ENCODE measurements at places on chromosomes 11 and 22. TPM values are rescaled to one million over a fixed set of nuclear protein-coding genes. Genes with fewer than 3 reads are reported as not detected.

Gene TRIM6
- not detected for total RNA-seq

Gene SFI1
- total RNA-seq, result 182 TPM

Gene TSPAN32
- 22.2 TPM for total RNA-seq

Gene CATSPERZ
- not detected for total RNA-seq

Gene GAL3ST1
- 0.46 TPM for total RNA-seq

Gene RAC2
- total RNA-seq, result 273 TPM

Gene HBG2
- not detected for total RNA-seq

Gene HTR3B
- total RNA-seq, result not detected

Gene PGA3
- not detected for total RNA-seq

Gene ETS1
- 271 TPM for total RNA-seq

Gene AGBL2
- total RNA-seq, result 13.6 TPM

Gene LINC01488
- not detected for total RNA-seq

Gene DKK3
- total RNA-seq, result not detected

Gene PLAAT5
- not detected for total RNA-seq

Gene MPEG1
- 151 TPM for total RNA-seq

Gene ASPHD2
- total RNA-seq, result 7.3 TPM

Gene C11orf21
- 22.8 TPM for total RNA-seq

Gene NRXN2
- 0.52 TPM for total RNA-seq

Gene VSIG2
- not detected for total RNA-seq

Gene OR10G4
- not detected for total RNA-seq

Gene OTOG
- total RNA-seq, result not detected

Gene ANO9
- 63.9 TPM for total RNA-seq

Gene MS4A12
- total RNA-seq, result not detected

Gene GPR83
- 0.37 TPM for total RNA-seq

Gene PRRG4
- 0.07 TPM for total RNA-seq

Gene TAF10
- total RNA-seq, result 92.2 TPM

Gene ISX
- total RNA-seq, result not detected

Gene MRGPRF
- not detected for total RNA-seq
